ENCODE measurements at places on chromosomes 1 and 21.
A peak's percentile ranks its signal among the peaks of the same experiment; 100 is the strongest.

- DNase-seq: no peak
- no peak overlapping the region for H3K4me3 ChIP-seq
- no peaks in the 10 kb centered on the region for H3K27me3 ChIP-seq
- H3K27ac ChIP-seq: peak overlapping the region; percentile 99
- H3K36me3 ChIP-seq: peaks cover 71% of the 10 kb centered on the region
- H3K4me1 ChIP-seq: peaks cover 89% of the 10 kb centered on the region
Observed at GRCh38 chr1:42935313-42935895, 23.3 kb downstream of the SLC2A1 start.

DNA sequence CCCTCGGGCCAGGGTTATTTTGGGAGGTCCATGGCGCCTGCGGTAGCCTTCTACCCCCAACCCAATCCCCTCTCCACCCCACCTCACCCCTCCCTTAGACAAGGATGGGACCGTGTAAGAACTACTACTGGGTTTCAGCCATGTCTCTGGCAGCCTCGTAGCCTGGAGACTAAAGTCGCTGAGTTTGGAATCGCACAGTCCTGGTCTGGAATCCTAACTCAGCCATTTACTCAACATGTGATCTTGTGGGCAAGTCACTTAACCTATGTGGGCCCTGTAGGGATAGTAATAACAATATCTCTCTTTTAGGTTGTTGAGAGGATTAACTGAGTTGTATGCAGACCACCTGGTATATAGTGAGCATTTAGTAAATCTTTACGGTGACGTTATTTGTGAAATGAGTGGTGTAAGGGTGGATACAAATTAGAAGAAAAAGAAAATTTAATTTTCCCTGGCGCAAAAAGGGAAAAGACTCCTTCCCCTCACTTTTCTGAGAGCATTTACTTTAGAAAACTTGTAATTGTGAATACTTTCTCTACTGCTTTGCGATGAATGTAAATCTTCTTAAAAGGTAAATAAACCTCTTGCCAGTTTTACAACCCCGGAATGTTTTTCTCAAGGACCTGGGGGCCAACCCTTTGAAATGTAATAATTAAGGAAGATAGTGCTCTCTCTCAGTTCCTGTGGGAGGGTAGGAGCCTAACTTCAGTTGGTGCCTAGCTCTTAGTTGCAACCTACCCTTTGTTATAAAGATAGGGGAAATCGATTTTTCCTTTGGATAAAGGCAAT is 615 bp upstream of the MRPS15 start:
- H3K36me3 ChIP-seq: peaks cover 23% of the 10 kb centered on the region
- no peak for DNase-seq
- peak overlapping the region; percentile 99 for H3K4me3 ChIP-seq

- no peaks in the 10 kb centered on the region for H3K27me3 ChIP-seq
- peaks cover 19% of the 10 kb centered on the region for H3K4me1 ChIP-seq
- H3K27ac ChIP-seq: no peak overlapping the region
- peak overlapping the region; percentile 96 for H3K4me3 ChIP-seq
- H3K36me3 ChIP-seq: no peaks in the 10 kb centered on the region
- peak; percentile 62 for DNase-seq
Observed at GRCh38 chr1:185154912-185155513, 1.7 kb downstream of the TRMT1L start.

GRCh38 chr1:67791686-67792085 is 41.6 kb downstream of the GNG12 start:
- H3K4me1 ChIP-seq: peaks cover 40% of the 10 kb centered on the region
- peak overlapping the region; percentile 76 for H3K27ac ChIP-seq
- H3K36me3 ChIP-seq: no peaks in the 10 kb centered on the region

GRCh38 chr1:86318436-86318835 is 77.7 kb downstream of the ODF2L start:
- DNase-seq: no peak
- H3K4me1 ChIP-seq: no peaks in the 10 kb centered on the region
- H3K27me3 ChIP-seq: peaks cover 66% of the 10 kb centered on the region
- H3K36me3 ChIP-seq: no peaks in the 10 kb centered on the region

DNA sequence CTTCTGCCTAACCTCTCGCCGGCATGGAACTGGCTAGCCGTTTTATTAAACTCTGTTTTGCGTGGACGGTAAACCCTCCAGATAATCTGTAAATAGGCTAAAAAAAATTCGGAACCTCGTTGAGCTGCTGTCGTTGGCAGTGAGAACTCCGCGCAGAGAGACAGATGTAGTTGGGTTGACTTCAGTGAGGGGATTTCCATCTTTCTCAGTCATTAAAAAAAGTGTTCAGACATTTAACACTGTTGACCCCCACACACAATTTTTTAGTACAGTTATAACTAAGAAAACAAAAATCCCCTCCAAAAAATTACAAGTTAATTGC is 464 bp downstream of the PARK7 start:
- H3K4me3 ChIP-seq: peak overlapping the region; percentile 91
- H3K36me3 ChIP-seq: peaks cover 26% of the 10 kb centered on the region
- no peak for DNase-seq
- peak overlapping the region; percentile 57 for H3K27ac ChIP-seq

DNA sequence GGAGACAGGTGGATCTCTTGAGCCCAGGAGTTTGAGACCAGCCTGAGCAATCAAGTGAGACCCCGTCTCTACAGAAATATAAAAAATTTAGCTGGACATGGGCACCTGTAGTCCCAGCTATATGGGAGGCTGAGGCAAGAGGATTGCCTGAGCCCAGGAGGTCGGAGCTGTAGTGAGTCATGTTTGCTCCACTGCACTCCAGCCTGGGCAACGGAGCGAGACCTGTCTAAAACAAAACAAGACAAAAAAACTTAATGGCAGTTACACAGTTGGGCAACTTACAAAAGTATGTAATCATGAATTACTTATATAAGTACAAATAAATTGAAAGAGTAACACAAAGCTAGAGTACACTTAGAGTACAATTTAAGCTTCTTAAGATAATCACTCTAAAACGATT is 25.2 kb downstream of the RC3H1 start:
- H3K27ac ChIP-seq: no peak overlapping the region
- no peaks in the 10 kb centered on the region for H3K36me3 ChIP-seq
- DNase-seq: no peak
- no peaks in the 10 kb centered on the region for H3K4me1 ChIP-seq
